NCI-H526 treated with DMSO at 0.1 percent for 48 hours (cell line): ENCODE measurements at places on chromosomes 1 and 21.

DNA sequence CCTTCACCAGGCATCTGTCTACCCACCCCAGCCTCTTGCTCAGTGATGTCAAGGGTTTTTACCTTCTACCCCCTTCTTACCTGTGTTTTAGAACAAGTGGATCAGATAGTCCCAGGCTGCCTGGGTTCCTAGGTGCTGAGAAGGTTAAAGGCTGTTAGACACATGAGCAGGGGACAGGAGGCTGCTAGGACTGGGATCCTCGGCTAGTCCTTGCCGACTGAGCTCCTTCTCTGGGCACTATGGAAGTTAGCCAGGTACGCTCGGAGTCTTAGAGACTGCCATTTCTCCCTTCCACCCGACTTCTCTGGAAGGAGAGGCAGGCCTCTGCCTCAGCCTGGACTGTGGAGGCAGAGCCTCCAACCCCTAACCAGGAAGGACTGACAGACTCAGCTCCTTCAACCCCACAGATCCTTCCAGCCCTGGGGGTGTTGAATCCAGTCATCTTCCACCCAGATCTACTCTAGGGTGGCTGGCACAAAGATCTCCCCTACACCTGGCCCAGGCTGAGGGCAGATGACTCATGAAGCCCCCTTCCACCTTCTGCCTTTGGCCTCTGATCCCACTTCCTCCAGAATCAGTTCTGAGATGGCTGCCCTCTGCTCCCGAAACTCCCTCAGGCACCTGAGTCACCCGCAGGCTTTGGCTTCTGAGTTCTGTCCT, at the start of gene DYNLT4:
TSS of gene DYNLT4 (minus strand) at position 648 of the 660 bp plus-strand sequence. CDS start 683 bp downstream, outside the sequence.
- no peak for DNase-seq

DNA sequence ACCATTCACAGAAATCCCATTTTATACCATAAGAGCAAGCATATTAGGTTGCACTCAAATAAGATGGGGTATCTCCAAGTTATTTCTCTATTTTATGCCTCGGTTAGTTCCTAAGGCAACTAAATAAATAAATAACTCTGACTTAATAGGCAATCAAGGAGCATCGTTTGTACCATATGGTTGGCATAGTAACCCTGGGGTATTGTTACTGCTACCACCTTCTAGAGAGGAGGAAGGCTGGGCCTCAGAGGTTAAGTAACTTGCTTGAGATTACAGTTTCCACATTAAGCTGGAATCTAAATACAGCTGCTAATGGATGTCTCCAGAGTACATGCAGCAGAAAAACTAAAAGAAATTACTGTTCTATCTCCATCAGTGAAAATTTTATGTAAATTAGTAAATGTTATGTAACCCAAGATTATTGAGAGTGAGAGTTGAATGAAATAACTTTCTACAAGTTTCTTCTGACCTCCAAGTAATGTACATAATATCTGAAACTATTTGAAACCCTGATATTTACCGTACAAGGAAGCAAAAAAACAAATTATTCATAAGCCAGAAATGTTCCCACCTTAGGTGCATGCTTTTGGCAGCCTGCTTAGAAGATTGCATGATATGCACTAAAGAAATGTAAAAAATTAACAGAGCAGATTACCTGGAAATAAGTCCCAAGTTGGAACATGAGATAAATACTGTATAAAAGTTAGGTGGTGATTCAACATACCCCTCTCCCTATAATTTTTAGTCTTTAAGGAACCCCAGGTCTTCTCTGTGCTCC, 127.0 kb downstream of the CRB1 start:
- DNase-seq: no peak

DNA sequence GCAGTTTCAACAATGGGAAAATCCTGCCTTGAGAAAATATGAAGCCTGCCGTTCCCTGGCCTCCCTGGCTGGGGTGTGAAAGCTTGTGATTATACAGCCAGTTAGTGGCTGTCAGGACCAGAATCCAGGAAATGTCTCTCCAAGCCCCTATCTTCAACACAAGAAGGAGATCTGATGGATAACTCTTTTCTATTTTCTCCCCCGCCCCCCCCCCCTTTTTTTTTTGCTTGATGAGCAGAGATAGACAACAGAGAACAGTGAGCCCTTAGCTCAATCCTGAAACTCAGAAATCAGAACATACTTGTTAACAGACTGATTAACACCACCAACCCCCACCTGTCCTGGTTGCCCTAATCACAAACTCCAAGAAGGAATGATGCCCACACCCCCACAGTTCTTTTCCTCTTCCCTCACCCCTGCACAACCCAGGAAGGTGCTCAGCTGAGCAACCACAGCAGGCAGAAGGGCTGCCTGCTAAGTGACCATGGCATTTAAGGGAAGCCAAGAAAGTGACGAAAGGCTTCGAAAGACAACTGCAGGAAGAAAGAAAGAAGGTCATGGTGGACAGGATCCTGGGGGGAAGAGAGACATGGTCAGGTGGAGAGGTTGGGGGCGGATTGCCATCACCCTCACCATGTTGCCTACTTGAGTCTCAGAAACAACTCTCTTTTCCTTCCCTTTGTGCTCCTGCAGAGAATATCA, 12.3 kb upstream of the DENND2D start:
- DNase-seq: no peak

- no peak for DNase-seq
Measured at GRCh38 chr1:183092350-183092749, 69.1 kb downstream of the LAMC1 start.

GRCh38 chr1:155591770-155592169, 18.2 kb upstream of the MSTO1 start:
- DNase-seq: peak; percentile 76

GRCh38 chr1:36455386-36455785, 5.1 kb upstream of the OSCP1 start:
- no peak for DNase-seq

DNA sequence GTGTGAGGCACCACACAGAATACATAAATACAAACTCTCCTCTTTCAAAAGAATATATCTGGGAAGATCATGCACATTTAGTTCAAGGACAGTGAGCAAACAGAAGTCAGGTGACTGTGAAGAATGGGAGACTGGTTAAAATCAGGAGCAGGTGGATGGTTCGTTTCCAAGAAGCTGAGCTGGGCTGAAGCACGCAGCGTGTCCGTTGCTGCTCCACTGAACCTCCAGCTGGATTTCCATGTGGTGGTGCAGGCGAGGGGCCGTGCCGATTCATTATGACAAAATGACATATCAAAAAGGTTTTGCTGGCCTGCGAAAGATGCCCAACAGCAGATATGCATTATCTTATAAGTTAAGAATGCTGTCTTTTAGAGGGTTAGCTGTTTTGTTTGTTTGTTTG, 66.0 kb downstream of the OLIG1 start:
- peak; percentile 76 for DNase-seq

DNA sequence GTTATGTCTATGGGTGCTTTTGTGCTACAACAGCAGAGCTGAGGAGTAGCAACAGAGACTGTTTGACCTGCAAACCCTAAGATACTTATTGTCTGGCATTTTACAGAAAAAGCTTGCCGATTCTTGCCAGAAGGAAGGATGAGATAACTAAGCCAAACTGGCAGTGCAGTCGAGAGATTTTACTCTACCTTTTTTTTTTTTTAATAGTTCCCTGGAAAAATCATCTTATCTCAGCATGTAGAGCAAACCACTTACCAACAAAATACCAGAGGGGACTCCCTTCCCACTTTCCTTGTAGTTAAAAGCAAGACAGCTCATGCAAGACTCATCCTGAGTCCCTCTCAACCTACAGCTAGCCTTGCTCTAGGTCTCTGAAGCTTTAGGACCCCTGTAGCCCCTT, 132.9 kb downstream of the SYT2 start:
- DNase-seq: no peak

GRCh38 chr1:20334103-20334502, 43.4 kb downstream of the VWA5B1 start:
- DNase-seq: no peak

- DNase-seq: no peak
Measured at GRCh38 chr1:43421976-43422750, 31.6 kb downstream of the HYI start.
